ENCODE measurements at places on chromosomes 13 and 19. TPM values are rescaled to one million over a fixed set of nuclear protein-coding genes. Genes with fewer than 3 reads are reported as not detected.

ZNF556 gene
- total RNA-seq = 0.06 TPM

- no peak for DNase-seq
These were observed 6.1 kb downstream of the FLT3LG start for GRCh38 chr19:49479975-49480628.

- no peak for DNase-seq
These were observed 7.5 kb upstream of the ZNF525 start for GRCh38 chr19:53357821-53358581.

- DNase-seq = peak; percentile 75
These were observed 68.4 kb upstream of the TM9SF2 start for GRCh38 chr13:99432609-99433542.

GRCh38 chr19:56309511-56310185, 5.0 kb downstream of the ZSCAN5A start:
- no peak for DNase-seq

- no peak for DNase-seq
These were observed 6.5 kb upstream of the LILRB2 start for GRCh38 chr19:54287456-54287855.

DNA sequence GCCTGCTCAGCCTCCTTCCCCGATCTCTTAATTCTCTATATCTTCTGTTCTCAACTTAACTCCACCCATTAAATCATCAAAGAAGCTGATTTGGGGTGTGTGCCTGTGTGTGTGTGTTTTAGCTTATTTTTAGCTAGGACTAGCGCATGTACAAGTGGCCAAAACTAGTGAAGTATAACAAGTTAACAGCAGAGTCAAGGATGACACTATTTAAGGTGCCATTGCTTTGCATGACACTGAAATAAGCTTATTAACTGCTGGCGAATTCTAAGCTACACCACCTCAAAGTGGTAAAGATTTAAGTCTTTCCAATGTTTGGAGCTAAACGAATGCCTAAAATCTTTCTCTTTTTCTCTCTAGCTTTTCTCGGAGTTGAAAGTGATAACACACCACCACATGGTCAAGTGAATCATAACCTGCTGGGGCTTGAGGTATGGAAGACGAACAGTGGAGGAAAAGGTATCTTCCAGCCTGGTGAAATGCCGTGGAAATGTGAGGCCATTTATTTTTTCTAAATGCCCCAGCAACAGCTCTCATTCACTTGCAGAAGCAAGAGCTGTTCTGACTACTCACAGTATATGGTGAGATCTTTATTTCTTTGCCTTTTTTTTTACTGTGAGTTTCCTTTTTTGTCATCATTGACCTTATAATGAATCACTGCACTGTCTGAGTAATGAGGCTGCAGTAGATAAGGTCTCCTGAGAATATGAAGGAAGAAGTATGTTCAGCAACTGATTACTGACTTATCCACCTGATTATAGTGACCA, 570.3 kb downstream of the PCDH9 start:
- no peak for DNase-seq

DNA sequence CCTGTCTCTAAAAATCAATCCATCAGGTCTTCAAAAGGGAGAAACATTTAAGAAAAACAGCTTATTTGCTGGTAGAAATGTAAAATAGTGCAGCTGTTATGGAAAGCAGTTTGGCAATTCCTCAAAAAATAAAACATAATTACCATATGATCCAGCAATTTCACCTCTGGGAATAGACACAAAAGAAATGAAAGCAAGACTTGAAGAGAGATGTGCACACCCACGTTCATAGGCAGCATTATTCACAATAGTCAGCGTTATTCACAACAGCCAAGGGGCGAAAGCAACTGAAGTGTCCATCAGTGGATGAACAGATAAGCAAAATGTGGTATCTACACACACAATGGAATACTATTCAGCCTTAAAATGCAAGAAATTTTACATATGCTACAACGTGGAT, 45.1 kb upstream of the DOCK9 start:
- no peak for DNase-seq

Measured in epithelial cell of proximal tubule (primary cell).